Cardiac septum (tissue), 1 donor: ENCODE measurements at places on chromosomes 2 and 18. TPM values are rescaled to one million over a fixed set of nuclear protein-coding genes. Genes with fewer than 3 reads are reported as not detected.

Gene AFF3
- total RNA-seq: 6.7 TPM

Gene TUBB8B
- total RNA-seq: not detected

Gene COL6A3
- 89.5 TPM for total RNA-seq

Gene ABCG5
- not detected for total RNA-seq

Gene RGPD3
- 0.08 TPM for total RNA-seq

DNA sequence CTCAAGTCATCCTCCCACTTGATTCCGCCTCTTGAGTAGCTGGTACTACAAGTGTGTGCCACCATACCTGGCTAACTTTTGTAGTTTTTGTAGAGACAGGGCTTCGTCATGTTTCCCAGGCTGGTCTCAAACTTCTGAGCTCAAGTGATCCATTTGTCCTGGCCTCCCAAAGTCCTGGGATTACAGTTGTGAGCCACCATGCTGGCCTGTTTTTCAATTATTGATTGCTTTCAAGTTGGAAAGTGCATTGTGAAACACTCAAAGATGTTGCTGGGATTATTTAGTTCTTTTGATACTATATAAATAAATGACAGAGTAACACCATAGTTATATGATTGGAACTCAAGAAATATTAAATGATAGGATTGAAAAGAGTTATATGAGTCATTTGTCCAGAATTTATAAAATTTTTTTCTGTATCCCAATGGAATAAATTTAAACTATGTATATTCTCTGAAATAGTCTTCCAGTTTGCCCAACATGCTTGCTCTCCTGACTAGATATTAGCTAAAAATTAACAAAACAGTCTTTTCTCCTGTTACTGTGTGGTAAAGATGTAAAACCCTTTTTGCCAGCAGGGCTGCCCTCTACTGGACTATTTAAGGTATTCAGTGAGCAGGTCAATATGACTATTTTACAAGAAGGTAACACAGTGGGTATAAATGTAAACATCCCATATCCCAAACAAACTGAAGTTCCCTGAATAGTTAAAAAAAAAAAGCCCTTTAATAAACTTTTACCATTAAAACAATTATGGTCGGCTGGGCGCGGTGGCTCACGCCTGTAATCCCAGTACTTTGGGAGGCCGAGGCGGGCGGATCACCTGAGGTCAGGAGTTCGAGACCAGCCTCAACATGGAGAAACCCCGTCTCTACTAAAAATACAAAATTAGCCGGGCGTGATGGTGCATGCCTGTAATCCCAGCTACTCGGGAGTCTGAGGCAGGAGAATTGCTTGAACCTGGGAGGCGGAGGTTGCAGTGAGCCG is 42.7 kb downstream of the ACSL3 start:
- no peak for DNase-seq

DNA sequence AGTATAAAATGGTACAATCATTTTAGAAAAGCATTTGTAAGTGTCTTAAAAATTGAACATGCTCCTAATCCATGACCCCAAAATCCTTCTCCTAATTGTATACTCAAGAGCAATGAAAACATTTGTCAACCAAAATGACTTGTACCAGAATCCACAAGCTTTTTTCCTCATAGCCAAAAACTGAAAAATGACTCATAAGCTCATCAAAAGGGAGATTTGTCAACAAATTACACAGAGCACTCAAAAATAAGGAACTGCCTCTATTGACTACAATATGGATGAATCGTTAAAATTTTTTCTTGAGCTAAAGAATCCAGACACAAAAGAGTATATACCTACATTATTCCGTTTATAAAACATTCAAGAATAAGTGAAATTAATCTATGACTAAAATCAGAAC is 544.8 kb downstream of the ARHGAP15 start:
- no peak for DNase-seq

DNA sequence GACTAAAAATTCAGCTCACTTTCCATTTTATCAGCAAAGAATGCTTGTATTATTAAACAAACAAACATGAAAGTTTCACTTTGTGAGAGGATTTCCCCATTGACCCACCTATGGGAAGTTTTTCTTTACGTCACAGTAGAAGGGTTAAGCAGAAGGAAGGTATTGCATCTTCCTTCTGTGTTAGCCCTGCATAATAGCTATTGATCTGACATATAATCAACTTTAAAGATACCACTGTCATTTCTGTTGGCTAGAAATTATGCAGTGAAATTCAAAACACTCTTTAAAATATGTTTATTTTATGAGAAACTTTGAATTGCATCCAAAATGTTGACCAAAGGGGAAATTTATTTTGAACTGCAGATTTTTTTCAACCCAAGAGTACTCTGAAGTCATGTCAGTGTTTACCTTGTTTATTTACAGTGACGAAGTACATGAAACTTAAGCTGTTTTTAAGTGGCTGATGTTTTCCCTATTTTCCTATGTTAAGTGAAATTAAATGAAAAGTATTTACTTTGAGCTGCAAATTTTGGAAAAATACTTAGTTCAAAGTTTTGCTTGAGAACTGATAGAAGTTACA is 566.4 kb downstream of the ZEB2 start:
- no peak for DNase-seq

GRCh38 chr2:179264368-179265081 is at the start of gene SESTD1:
TSS of gene SESTD1 (minus strand) at chr2:179264832. CDS start at chr2:179191841, 72,991 bp downstream.
- DNase-seq: peak; percentile 88

DNA sequence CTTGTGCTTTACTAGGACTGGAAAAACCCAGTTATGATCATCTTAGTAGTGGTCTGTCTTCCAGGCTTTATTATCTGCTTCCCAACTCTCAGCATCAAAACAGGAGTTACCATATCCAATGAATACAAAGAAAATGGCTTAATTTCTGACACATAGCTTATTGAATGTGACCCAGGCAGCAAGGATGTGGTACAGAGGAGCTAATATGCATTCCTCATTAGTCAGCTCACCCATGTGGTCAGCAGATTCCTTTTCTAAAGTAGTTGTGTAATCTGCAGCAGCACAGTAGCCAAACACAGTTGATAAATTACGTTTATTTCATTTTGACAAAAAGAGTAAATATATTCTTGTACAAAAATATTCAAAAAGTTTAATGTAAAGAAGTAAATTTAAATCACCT is 43.6 kb downstream of the TSPYL6 start:
- no peak for DNase-seq

DNA sequence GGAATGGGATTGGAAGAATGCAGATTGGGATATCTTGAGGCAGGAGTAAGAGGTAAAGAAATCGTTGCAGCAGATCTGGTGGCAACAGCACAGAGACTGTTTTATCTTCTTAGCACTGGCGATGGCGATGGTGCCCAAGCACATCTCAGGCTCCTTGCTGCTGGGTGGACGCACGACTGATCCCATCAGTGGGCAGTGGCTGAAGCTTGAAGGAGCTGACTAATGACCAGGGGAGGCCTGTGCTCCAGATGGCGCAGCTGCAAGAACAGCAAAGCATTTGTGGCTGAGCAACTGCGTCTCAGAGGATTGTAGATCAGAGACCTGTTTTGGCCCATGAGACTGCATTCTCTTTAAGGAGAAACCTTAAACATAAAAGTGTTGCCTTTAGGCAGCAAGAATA is 54.6 kb downstream of the GALR1 start:
- DNase-seq: no peak

DNA sequence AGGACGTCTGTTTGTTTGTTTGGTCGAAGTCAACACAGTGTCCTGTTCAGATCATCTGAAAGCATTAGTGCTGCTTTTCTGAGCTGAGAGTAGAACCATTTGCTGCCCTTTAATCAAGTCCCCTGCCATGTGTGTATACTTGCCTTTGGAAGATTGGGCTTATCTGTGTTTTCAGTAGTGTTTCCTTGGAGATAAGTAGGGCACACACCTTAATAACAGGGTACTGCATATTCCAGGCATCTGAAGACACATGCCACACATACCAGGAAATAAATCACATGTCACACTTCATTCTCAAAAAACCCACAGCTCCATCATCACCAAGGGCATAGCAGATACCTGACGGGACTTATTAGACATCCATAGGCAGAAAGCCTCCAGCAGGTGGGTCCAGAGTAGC is 157.4 kb downstream of the SOX11 start:
- no peak for DNase-seq

GRCh38 chr2:178374865-178375264 is 76.1 kb downstream of the PRKRA start:
- no peak for DNase-seq

- DNase-seq: no peak
Measured at GRCh38 chr2:23069156-23069555, 315.8 kb upstream of the KLHL29 start.

DNA sequence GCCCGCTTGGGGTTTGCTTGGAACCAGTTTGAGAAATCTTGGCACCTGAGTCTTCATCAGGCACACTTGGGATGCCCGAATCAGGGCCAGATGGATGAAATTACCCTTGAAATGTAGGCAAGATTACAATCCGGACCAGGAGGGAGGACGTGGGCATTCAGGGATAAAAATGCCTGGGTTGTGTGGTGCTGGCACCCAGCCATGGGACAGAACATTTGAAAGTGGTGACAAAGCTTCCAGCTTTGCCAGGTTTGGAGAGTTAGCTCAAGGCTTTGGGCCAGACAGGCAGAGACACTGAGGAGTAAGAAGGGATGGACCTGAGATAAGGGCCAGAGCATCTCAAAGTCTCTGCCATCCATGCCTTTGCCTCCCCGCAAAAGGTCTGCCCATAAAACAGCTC is 182.2 kb downstream of the TTC32 start:
- peak; percentile 63 for DNase-seq

- no peak for DNase-seq
Measured at GRCh38 chr2:41940745-41941063, 107.1 kb upstream of the PKDCC start.
